NCI-H2171 treated with DMSO at 0.1 percent for 48 hours (cell line): ENCODE measurements at places on chromosomes 16 and 17.

GRCh38 chr16:83402967-83403366 is 404.8 kb upstream of the HSBP1 start:
- DNase-seq = peak; percentile 5

DNA sequence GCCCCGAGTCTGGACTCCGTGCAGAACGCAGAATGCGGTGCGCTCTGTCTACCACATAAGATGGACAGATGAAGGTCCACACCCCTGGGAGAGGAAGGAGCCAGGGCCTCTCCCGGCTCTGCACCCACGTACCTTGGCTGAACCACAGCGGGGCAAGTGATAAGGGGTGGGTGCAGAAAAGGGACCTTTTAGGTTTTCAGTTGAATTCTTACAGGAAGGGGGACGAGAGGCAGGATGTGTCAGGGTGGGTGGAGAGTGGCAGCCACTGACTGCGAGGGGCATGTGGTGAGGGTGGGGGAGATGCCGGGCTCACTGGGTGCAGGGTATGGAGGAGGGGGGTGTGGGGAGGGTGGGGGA is 372 bp downstream of the CD300A start:
- no peak for DNase-seq

DNA sequence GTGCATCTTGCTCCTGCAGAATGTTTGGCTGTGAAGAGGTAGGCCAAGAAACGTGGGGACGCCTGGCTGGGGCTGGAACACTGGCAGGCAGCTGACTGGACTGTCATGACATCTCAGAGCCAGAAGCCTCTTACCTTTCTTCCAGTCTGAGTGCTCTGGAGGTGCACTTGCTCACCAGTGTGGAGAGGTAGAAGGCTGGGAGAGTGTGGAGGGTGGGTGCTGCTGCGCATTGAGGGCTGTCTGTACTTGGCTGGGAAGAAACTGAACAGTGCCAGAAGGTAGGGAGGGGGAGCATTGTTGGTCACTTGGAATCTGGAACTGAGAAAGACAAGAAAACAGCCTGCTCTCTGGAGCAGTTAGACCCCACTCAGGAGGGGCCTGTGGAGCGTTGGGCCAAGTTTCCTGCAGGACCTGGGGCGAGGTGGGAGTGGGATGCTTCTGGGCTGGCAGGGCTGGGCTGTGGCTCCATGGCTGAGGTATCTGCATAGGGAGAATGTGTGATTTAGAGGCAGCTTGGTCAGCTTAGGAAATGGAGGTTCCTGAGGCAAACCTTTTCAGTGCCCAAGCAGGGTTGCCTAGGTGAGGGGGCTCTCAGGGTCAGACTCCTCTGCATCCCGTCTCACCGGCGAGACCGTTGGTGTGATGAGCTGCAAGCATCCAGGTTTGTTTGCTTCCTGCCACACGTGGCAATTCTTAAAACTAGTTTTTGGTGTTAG is 55.1 kb downstream of the KSR1 start:
- no peak for DNase-seq

- DNase-seq = peak; percentile 16
Observed at GRCh38 chr17:50396261-50397110, 837 bp downstream of the LRRC59 start.

DNA sequence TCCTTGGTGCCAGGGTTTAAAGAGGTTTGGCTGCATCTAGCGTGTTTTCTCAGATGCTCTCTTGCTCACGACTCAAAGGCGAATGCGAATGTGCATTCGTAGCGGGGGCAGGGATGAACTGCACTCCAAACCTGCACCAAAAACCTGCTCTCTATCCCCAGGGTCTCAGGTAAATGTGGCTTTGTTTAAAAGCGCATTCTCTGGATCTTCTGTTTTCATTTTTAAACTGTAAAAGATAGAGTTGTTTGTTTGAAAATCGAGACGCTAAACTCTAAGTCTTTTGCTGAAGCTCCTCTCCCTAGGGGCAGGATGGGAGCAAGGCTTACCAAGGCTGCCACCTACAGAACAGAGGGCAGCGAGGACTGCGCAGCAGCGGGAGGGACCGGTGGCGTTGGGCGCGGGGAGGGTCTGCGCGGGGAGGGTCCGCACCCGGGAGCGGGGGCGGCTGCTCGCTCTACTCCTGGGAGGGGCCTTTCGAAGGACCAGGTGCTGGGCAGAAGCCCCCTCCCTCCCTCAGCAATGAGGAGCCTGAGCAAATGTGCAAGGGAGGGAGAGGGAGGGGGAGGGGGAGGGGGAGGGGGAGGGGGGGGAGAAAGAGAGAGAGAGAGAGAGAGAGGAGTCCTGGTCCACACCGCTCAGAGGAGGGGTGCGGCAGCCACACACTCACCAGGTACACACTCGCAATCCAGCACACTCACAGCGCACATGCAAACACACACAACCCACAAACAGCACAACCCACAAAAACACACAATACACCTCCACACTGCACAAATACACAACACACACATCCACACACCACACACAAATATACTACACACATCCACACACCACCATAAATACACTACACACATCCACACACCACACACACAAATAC is 142.8 kb downstream of the GRIN2A start:
- DNase-seq = no peak

DNA sequence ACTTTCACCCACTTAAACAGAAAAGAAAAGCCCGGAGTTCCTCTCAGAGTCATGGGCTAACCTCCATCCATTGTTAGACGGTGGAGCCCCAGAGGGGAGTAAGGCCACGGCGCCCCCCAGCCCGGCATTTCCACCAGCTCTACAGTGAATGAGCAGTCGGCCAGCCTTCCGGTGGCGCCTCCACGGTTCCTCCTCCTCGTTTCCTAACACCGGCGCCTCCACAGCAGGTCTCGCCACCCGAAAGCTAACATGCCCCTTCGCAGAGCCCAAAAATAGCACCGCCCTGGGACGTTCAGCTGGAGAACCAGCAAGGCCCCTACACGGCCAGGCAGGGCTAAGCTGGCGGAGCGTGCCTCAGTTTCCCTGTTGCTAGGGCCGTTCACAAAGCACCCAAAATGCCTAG is 858 bp downstream of the MMD start:
- peak; percentile 22 for DNase-seq

GRCh38 chr17:79374807-79375206 is 236.0 kb downstream of the RBFOX3 start:
- no peak for DNase-seq

- DNase-seq = no peak
Observed at GRCh38 chr17:48997103-48997826, at the start of gene IGF2BP1. Gene IGF2BP1 (plus strand): TSS chr17:48997385. CDS start chr17:48997746, 361 bp downstream.

DNA sequence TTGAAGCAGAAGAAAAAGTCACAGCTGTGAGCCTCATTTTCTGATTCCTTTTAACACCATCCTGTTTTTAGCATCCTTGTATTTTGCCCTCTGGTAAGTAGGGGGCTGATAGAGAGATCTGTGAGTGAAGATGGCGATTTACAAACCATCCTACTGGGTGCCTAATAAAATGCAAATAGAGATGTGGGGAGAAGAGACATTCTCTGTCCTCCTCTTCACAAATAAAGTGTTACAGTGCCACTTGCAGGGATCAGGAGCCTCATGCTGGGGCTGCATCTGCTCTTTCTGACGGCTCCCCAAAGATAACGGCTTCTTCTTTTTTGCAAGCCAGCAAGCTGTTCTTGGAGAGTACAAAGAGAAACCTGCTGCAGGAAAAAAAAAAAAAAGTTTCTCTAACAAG is 418.6 kb downstream of the TOX3 start:
- DNase-seq = peak; percentile 30

DNA sequence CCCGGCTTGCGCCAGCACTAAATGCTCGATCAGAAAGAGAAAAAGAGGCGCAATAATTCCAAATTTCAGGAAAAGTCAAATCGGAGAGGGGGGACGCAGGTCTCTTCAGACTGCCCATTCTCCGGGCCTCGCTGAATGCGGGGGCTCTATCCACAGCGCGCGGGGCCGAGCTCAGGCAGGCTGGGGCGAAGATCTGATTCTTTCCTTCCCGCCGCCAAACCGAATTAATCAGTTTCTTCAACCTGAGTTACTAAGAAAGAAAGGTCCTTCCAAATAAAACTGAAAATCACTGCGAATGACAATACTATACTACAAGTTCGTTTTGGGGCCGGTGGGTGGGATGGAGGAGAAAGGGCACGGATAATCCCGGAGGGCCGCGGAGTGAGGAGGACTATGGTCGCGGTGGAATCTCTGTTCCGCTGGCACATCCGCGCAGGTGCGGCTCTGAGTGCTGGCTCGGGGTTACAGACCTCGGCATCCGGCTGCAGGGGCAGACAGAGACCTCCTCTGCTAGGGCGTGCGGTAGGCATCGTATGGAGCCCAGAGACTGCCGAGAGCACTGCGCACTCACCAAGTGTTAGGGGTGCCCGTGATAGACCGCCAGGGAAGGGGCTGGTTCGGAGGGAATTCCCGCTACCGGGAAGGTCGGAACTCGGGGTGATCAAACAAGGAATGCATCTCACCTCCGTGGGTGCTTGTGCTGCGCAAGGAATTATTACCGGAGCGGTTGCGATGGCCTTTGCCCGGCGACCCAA is 4.0 kb upstream of the DLX4 start:
- DNase-seq = no peak
